ENCODE measurements at places on chromosomes 4 and X. TPM values are rescaled to one million over a fixed set of nuclear protein-coding genes. Genes with fewer than 3 reads are reported as not detected.
A peak's percentile ranks its signal among the peaks of the same experiment; 100 is the strongest.

GRCh38 chr4:184817494-184818215 lies 8.1 kb downstream of the ACSL1 start:
- peaks cover 80% of the 10 kb centered on the region for H3K4me1 ChIP-seq
- DNase-seq = no peak
- H3K36me3 ChIP-seq = peaks cover 14% of the 10 kb centered on the region
- H3K27me3 ChIP-seq = peaks cover 2% of the 10 kb centered on the region

- no peak overlapping the region for H3K4me3 ChIP-seq
- H3K27me3 ChIP-seq = no peaks in the 10 kb centered on the region
- no peak overlapping the region for H3K27ac ChIP-seq
Observed at GRCh38 chr4:165774326-165774725, 98.7 kb upstream of the TLL1 start.

GRCh38 chr4:99405433-99406115 lies 29.6 kb downstream of the ADH7 start:
- peaks cover 11% of the 10 kb centered on the region for H3K27me3 ChIP-seq
- no peaks in the 10 kb centered on the region for H3K36me3 ChIP-seq
- DNase-seq = peak; percentile 25
- H3K4me3 ChIP-seq = no peak overlapping the region
- peaks cover 19% of the 10 kb centered on the region for H3K4me1 ChIP-seq

GRCh38 chr4:25361253-25361652 lies 15.8 kb upstream of the ANAPC4 start:
- no peaks in the 10 kb centered on the region for H3K4me1 ChIP-seq
- H3K4me3 ChIP-seq = no peak overlapping the region
- H3K27me3 ChIP-seq = no peaks in the 10 kb centered on the region
- DNase-seq = no peak
- H3K27ac ChIP-seq = no peak overlapping the region

GRCh38 chrX:12770440-12770839 lies 20.8 kb upstream of the PRPS2 start:
- no peak overlapping the region for H3K27ac ChIP-seq
- H3K36me3 ChIP-seq = no peaks in the 10 kb centered on the region
- no peak overlapping the region for H3K4me3 ChIP-seq

- no peak for DNase-seq
- H3K36me3 ChIP-seq = no peaks in the 10 kb centered on the region
- no peak overlapping the region for H3K27ac ChIP-seq
- no peaks in the 10 kb centered on the region for H3K4me1 ChIP-seq
- no peak overlapping the region for H3K4me3 ChIP-seq
Observed at GRCh38 chr4:187887906-187888305, 107.7 kb upstream of the ZFP42 start.

GRCh38 chrX:142036116-142036515 lies 132.4 kb downstream of the MAGEC1 start:
- no peaks in the 10 kb centered on the region for H3K27me3 ChIP-seq
- no peak overlapping the region for H3K4me3 ChIP-seq

GRCh38 chr4:138329506-138330070 lies 87.4 kb upstream of the SLC7A11 start:
- DNase-seq = no peak
- no peaks in the 10 kb centered on the region for H3K4me1 ChIP-seq
- H3K36me3 ChIP-seq = no peaks in the 10 kb centered on the region
- H3K27me3 ChIP-seq = no peaks in the 10 kb centered on the region
- no peak overlapping the region for H3K27ac ChIP-seq
- no peak overlapping the region for H3K4me3 ChIP-seq

ATP2B3 gene
- total RNA-seq = 0.05 TPM

GRCh38 chrX:66676990-66677389 lies 38.1 kb upstream of the EDA2R start:
- no peaks in the 10 kb centered on the region for H3K27me3 ChIP-seq
- no peak for DNase-seq

- no peaks in the 10 kb centered on the region for H3K36me3 ChIP-seq
- no peak overlapping the region for H3K4me3 ChIP-seq
- H3K27me3 ChIP-seq = no peaks in the 10 kb centered on the region
- no peak for DNase-seq
Observed at GRCh38 chr4:135411251-135411650, 1209.7 kb upstream of the PABPC4L start.

GRCh38 chrX:134929808-134930207 lies 61.0 kb upstream of the SMIM10 start:
- peaks cover 2% of the 10 kb centered on the region for H3K27me3 ChIP-seq
- H3K27ac ChIP-seq = no peak overlapping the region
- peak; percentile 15 for DNase-seq
- H3K36me3 ChIP-seq = peaks cover 2% of the 10 kb centered on the region

- H3K27ac ChIP-seq = no peak overlapping the region
- H3K4me3 ChIP-seq = no peak overlapping the region
Observed at GRCh38 chr4:168415911-168416310, 64.4 kb downstream of the DDX60L start.

GRCh38 chrX:85359051-85359450 lies 20.4 kb downstream of the POF1B start:
- H3K4me1 ChIP-seq = no peaks in the 10 kb centered on the region
- no peaks in the 10 kb centered on the region for H3K36me3 ChIP-seq
- no peak for DNase-seq
- no peak overlapping the region for H3K4me3 ChIP-seq

GRCh38 chrX:31832263-31832662 lies 760.4 kb upstream of the FTHL17 start:
- no peaks in the 10 kb centered on the region for H3K27me3 ChIP-seq
- no peaks in the 10 kb centered on the region for H3K36me3 ChIP-seq
- no peak overlapping the region for H3K27ac ChIP-seq
- H3K4me3 ChIP-seq = no peak overlapping the region
- no peak for DNase-seq

GLOD5 gene
- total RNA-seq = not detected

- no peaks in the 10 kb centered on the region for H3K36me3 ChIP-seq
- H3K4me1 ChIP-seq = no peaks in the 10 kb centered on the region
- H3K27ac ChIP-seq = no peak overlapping the region
- no peaks in the 10 kb centered on the region for H3K27me3 ChIP-seq
- no peak for DNase-seq
- H3K4me3 ChIP-seq = no peak overlapping the region
Observed at GRCh38 chr4:188767496-188767895, 628.3 kb downstream of the TRIML1 start.

DNA sequence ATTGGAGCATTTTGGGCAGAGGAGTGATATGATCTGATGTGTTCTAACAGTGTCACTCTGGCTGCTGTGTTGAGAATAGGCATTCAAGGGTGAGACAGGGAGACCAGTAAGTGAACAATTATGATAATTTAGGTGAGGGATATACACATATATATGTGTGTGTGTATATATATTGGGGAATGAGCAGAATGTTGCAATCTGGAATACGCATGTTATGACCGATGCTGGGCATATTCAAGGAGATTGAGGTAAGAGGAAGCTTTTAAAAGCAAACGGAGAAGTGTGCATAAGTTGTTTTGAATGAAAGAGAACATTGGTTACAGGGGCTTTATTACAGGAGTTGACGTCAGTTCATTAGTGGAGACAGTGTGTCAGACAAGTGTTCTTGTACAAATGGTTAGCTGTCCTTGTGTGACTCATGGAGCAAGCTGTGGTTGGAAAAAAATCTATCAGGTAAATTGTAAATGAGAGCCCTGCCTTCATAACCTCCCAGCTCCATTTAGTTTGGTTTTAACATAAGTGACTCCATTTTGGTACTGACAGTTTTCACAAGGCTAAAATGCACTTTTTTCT lies 442.5 kb upstream of the LCORL start:
- H3K4me3 ChIP-seq = no peak overlapping the region
- DNase-seq = no peak
- H3K36me3 ChIP-seq = no peaks in the 10 kb centered on the region
- no peaks in the 10 kb centered on the region for H3K4me1 ChIP-seq
- H3K27me3 ChIP-seq = no peaks in the 10 kb centered on the region
- no peak overlapping the region for H3K27ac ChIP-seq

P2RY4 gene
- total RNA-seq = not detected

DNA sequence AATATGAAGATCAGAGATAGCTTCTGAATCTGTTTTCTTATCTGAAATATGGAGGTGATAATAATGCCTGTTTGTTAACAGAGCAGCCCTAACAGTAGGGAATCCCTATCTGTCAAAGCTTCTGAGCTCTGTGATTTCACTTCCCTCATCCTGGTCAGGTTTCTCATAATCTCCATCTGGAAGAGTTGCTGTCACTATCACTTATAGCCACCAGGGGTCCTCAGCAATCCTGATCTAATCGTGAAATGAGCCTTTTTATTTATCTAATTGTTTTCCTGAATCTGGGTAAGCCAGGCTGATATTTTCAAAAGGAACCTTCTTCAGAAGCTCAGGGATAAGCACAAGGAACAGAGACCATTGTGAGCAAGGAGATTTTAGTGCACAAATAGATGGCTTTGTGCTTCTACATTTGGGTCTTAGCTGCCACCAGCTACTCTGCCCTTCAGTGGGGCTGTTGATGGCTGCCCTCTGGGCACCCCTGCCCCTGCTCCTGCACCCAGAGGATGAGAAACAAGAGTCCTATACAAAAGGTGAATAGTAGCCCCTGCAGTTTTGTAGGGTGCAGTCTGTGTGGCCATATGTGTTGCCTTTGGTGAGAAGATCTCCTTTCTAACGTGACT lies 196.4 kb upstream of the RADX start:
- peaks cover 6% of the 10 kb centered on the region for H3K27me3 ChIP-seq
- no peak for DNase-seq
- H3K4me1 ChIP-seq = no peaks in the 10 kb centered on the region

GRCh38 chr4:175905925-175906324 lies 93.9 kb upstream of the GPM6A start:
- no peaks in the 10 kb centered on the region for H3K36me3 ChIP-seq
- H3K4me3 ChIP-seq = no peak overlapping the region
- DNase-seq = no peak
- H3K27ac ChIP-seq = no peak overlapping the region

DNA sequence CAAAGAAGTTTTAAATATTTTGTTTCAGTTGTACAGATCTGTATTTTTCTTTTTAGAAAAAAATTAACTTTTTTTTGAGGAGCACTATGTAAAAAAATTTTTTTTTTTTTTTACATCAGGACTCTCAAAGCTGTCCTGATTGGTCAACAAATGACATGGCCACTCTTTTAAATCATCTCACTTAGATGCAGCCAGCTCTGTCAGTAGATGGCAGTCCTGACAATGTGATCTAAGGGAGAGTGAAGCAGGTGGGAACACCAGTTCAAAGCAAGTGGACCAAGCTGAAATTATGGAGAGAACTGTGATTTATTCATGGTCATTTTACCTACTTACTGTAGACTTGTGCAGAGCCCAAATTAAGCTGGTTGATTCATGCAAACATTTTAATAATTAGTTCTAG lies 174.7 kb upstream of the GPRIN3 start:
- H3K4me3 ChIP-seq = no peak overlapping the region
- H3K27me3 ChIP-seq = peaks cover 8% of the 10 kb centered on the region
- peaks cover 2% of the 10 kb centered on the region for H3K36me3 ChIP-seq
- no peaks in the 10 kb centered on the region for H3K4me1 ChIP-seq
- no peak overlapping the region for H3K27ac ChIP-seq

GYG2 gene
- not detected for total RNA-seq

- H3K4me1 ChIP-seq = peaks cover 50% of the 10 kb centered on the region
- no peak for DNase-seq
- H3K36me3 ChIP-seq = peaks cover 34% of the 10 kb centered on the region
- H3K27me3 ChIP-seq = no peaks in the 10 kb centered on the region
- no peak overlapping the region for H3K4me3 ChIP-seq
- no peak overlapping the region for H3K27ac ChIP-seq
Observed at GRCh38 chr4:153479101-153479500, 12.9 kb downstream of the TMEM131L start.

- H3K27ac ChIP-seq = no peak within 1 kb of the TSS
- peaks cover 3% of the 10 kb centered on the region for H3K27me3 ChIP-seq
- H3K36me3 ChIP-seq = no peaks in the 10 kb centered on the region
Observed at GRCh38 chr4:87322754-87323153, at the start of gene HSD17B13. HSD17B13 (minus strand) TSS chr4:87322882; CDS start chr4:87322841, 41 bp downstream.

- DNase-seq = no peak
- peaks cover 2% of the 10 kb centered on the region for H3K27me3 ChIP-seq
- H3K4me3 ChIP-seq = no peak overlapping the region
- H3K27ac ChIP-seq = no peak overlapping the region
- H3K4me1 ChIP-seq = no peaks in the 10 kb centered on the region
Observed at GRCh38 chrX:55028040-55028439, 2.7 kb downstream of the ALAS2 start.

PCDH10 gene
- not detected for total RNA-seq

DNA sequence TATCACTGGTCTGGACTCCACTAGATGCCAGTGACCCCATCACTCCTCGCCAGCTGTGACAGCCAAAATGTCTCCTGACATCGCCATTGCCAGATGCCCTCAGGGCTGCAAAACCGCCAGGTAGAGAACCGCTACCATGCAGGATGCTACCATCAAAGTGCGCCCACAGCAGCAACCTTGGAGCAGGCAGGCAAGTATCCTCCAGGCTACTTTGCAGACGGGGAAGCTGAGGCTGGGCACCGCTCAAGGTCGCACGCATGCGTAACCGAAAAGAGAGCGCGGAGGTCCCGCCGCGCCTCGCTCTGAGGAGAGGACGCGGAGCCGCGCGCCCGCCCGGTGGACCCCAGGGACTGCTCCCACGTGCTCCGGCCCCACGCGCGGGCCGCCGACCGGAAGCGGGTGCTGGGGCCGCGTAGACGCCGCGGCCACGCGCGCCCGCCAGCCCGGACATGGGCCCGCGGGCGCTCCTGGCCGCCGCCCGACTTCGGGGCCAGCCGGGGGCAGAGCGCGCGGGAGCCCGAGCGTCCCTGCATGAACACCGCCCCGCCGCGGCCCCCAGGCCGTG lies at the start of gene STS:
Gene STS (plus strand): TSS at position 300 of the 565 bp plus-strand sequence. CDS start 105,488 bp downstream, outside the sequence.
- H3K4me3 ChIP-seq = peak within 1 kb of the TSS; percentile 86
- H3K4me1 ChIP-seq = no peaks in the 10 kb centered on the region
- H3K27me3 ChIP-seq = no peaks in the 10 kb centered on the region
- H3K27ac ChIP-seq = peak within 1 kb of the TSS; percentile 82

TCEAL2 gene
- not detected for total RNA-seq

- DNase-seq = no peak
- peaks cover 11% of the 10 kb centered on the region for H3K36me3 ChIP-seq
- no peaks in the 10 kb centered on the region for H3K4me1 ChIP-seq
- H3K27ac ChIP-seq = no peak overlapping the region
Observed at GRCh38 chrX:64334467-64334866, 60.8 kb downstream of the MTMR8 start.

DNA sequence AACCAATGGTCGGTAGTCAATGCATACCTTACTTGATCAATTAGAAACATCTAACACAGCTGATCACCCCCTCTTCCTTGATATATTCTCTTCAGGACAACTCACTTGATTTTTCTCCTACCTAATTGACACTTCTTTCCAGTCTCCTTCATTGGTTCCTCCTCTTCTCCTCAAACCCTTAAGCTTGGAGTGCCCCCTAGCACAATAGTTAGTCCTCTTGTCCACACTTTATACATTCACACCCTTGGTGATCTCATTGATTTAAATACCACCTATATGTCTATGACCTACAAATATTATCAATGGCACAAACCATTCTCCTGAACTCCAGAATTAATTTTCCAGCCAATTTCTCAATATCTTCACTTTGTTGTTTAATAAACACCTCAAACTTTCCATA lies 724.0 kb downstream of the ADGRL3 start:
- no peak overlapping the region for H3K27ac ChIP-seq
- no peak for DNase-seq
- no peaks in the 10 kb centered on the region for H3K36me3 ChIP-seq
- H3K4me1 ChIP-seq = no peaks in the 10 kb centered on the region
- no peak overlapping the region for H3K4me3 ChIP-seq

CXorf58 gene
- total RNA-seq = not detected

- H3K27me3 ChIP-seq = no peaks in the 10 kb centered on the region
- no peak overlapping the region for H3K27ac ChIP-seq
- H3K4me1 ChIP-seq = no peaks in the 10 kb centered on the region
- H3K4me3 ChIP-seq = no peak overlapping the region
- no peaks in the 10 kb centered on the region for H3K36me3 ChIP-seq
Observed at GRCh38 chr4:69984030-69984443, 11.7 kb upstream of the STATH start.

GRCh38 chrX:11641349-11642065 lies 24.2 kb downstream of the ARHGAP6 start:
- no peak for DNase-seq
- H3K4me1 ChIP-seq = no peaks in the 10 kb centered on the region
- no peak overlapping the region for H3K27ac ChIP-seq
- no peaks in the 10 kb centered on the region for H3K36me3 ChIP-seq
- H3K27me3 ChIP-seq = peaks cover 3% of the 10 kb centered on the region
- H3K4me3 ChIP-seq = no peak overlapping the region
